ENCODE measurements at places on chromosomes 13 and 19. TPM values are rescaled to one million over a fixed set of nuclear protein-coding genes. Genes with fewer than 3 reads are reported as not detected.

Gene POU4F1
- 0.04 TPM for total RNA-seq

DNA sequence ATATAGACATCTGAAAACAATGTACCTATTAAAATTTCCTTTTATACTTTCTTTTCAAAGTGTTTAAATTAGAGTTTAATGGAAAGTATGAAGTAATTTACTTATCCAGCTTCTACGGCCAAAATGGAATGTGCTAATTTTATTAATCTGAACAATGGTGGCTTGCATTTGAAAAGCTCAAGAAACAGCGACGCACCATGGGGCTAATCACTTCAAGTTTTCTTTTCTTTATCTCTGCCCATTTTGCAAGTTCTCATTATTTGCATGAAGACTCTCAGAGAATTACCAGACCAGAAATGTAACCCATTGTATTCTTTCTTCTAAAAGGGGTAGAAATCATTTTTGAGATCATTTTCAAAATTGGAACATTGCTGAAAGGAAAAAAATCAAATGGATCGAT is 204.0 kb upstream of the STARD13 start:
- DNase-seq, result no peak

GRCh38 chr19:13906521-13906904 is 512 bp downstream of the CC2D1A start:
- no peak for DNase-seq

GRCh38 chr19:15197275-15197941 is 3.4 kb downstream of the NOTCH3 start:
- no peak for DNase-seq

- DNase-seq, result no peak
Measured at GRCh38 chr13:30276178-30276577, 31.2 kb downstream of the KATNAL1 start.

Gene SMIM24
- total RNA-seq, result not detected

- DNase-seq, result no peak
Measured at GRCh38 chr13:32309312-32310133, 5.6 kb downstream of the ZAR1L start.

GRCh38 chr19:51326216-51327065 is 15.0 kb downstream of the IGLON5 start:
- DNase-seq, result no peak

DNA sequence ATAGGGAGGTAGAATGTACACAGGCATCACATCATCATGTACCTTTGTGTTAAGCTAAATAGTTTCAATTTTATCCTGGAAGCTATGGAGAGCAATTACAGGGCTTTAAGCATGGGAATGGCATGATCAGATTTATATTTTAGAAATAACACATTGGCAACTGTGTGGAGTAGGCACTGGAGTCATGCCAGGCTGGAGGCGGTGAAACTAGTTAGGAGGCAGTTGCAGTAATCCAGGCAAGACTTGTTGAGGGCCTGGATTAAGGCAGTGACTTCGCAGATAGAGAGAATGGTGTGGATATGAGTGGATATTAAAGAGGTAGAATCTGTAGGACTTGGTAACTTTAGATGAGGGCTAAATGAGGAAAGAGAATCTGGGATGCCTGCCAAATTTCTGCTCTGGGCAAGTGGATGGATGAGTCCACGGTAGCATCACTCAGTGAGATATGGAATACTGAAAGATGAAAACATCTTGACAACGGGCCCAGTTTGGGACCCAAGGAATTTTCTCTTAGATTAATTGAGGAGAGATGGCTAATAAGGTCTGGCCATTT is 506.2 kb downstream of the FGF9 start:
- DNase-seq, result no peak

Gene SERTAD3
- 32.3 TPM for total RNA-seq

GRCh38 chr13:46165485-46166223 is 16.3 kb downstream of the LCP1 start:
- no peak for DNase-seq

Gene ZNF728
- total RNA-seq, result 6.0 TPM

Gene NUMBL
- total RNA-seq, result 29.1 TPM

DNA sequence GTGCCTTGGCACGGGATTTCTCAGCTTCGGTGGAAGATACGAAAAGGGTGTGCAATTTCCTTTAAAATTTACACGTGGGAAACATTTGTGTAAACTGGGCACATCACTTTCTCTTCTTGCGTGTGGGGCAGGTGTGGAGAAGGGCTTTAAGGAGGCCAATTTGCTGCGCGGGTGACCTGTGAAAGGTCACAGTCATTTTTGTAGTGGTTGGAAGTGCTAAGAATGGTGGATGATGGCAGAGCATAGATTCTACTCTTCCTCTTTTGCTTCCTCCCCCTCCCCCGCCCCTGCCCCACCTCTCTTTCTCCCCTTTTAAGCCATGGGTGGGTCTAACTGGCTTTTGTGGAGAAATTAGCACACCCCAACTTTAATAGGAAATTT is 7.2 kb downstream of the SLITRK5 start:
- no peak for DNase-seq

GRCh38 chr13:63625869-63626268 is 2210.2 kb upstream of the PCDH20 start:
- DNase-seq, result no peak

Gene PRODH2
- total RNA-seq, result not detected

DNA sequence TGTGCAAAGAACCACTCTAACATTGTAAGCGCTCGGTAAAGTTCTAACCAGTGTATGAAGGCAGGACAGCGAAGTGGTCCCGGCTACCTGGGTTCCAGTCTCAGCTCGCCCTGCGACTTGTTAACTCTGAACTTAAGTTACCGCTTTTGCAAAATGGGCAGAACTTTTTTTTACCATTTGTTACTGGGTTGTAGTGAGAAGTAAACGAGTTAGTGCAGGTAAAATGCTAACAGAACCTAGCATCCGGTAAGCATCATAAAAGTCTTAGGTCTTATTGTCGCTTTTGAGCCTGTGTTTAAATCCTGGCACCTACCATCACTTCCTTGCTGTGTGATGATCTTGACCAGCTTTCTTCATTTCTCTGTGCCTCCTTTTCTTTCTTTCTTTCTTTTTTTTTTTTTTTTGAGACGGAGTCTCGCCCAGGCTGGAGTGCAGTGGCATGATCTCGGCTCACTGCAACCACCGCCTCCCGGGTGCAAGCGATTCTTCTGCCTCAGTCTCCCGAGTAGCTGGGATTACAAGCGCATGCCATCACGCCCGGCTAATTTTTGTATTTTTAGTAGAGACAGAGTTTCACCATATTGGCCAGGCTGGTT is 734 bp upstream of the TRMT1 start:
- DNase-seq, result no peak

Gene PABPC3
- 0.08 TPM for total RNA-seq

DNA sequence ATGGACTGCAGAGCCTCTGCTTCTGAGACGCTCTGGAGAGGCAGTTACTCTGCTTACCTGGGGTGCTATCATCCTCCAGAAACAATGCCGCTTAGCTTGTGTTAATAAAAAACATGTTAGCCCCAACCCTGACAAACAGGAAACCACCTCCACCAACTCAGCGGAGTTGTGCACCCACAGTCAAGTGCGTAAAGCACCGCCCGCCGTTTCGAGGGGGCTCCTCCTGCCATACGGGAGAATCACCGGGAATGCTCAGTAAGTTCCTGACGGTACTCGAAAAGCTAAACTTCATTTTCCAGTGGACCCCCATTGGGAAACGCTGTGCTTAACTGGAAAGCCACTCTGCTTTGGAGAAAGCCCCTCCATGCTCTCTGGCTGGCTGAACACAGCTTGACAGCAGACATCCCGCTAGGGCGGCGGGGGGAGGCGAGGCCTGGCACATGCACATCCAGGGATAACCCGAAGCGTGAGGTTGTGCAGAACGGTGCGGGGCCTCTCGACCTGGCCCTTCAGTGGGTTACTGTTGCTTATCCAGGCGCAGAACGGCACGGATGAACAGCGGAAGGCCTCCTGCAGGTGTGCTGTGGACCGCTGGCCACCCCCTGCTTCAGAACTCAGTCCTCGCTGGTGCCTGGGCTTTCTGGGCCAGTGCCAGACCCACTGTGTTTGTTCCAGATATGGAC is 17.1 kb downstream of the GAS6 start:
- DNase-seq, result peak; percentile 18

DNA sequence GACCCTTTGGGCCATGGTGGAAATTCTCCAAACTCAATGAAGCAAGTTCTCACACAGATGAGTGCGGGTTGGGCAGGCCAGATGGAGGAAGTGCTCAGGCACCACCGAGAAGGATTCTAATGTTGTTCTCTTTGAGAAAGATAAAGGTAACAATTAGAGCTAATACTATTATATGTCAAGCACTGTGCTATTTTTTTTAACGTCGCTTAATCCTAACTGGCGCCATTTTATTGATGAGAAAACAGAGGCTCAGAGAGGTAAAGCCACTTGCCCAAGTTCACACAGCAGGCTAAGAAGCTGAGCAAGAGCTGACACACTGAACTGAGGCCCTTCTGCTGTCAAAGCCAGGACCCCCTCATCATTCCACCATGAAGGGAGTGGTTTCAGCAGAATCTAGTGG is 1.0 kb downstream of the FBL start:
- no peak for DNase-seq

GRCh38 chr13:70518081-70518480 is 409.8 kb upstream of the KLHL1 start:
- DNase-seq, result no peak

GRCh38 chr13:43005460-43006236 is 13.6 kb upstream of the EPSTI1 start:
- no peak for DNase-seq

GRCh38 chr13:83057119-83057518 is 825.2 kb downstream of the SLITRK1 start:
- DNase-seq, result no peak

Gene AMH
- total RNA-seq, result 0.35 TPM

DNA sequence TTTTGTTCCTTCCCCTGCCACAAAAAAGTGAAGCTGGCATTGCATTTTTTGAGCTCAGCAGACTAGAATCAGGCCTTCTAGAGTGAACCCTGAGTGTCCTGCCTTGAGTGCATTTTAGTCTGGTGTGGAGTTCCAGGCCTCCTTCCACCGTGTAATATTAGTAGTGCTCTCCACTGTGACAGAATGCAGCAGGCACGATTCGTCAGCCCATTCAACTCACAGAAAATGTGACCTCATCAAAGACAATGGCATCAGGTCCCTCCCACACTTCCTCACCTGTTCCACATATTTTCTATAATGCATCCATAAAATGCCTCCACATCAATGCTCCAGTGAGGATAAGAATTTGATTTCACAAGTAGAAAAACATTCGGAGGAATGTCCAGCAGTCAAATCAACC is 227.6 kb downstream of the FGF9 start:
- DNase-seq, result no peak

Gene C19orf67
- total RNA-seq, result not detected

Gene PSPN
- total RNA-seq, result 0.24 TPM

DNA sequence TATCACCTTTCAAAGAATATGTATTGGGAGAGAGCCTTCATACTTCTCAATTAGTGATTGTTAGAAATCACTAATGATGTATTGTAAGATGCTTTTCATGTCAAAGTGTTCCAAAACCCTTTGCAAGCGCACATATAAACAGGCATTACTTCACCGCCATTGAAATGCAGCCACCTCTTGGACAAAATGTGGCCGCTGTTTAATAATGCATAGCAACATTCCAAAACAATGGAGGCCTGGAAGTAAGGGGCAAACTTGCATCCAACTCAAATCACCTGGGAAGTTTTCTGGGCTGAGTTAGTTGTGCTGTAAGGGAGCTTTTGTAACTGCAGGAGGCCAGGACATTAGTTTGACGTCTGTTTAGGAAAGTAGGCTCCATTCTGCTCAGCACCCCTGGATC is 438.1 kb downstream of the FGF9 start:
- no peak for DNase-seq
